ENCODE measurements at places on chromosomes 7 and 10.

GRCh38 chr10:126247446-126247975 is 140.8 kb downstream of the ADAM12 start:
- DNase-seq, result no peak

DNA sequence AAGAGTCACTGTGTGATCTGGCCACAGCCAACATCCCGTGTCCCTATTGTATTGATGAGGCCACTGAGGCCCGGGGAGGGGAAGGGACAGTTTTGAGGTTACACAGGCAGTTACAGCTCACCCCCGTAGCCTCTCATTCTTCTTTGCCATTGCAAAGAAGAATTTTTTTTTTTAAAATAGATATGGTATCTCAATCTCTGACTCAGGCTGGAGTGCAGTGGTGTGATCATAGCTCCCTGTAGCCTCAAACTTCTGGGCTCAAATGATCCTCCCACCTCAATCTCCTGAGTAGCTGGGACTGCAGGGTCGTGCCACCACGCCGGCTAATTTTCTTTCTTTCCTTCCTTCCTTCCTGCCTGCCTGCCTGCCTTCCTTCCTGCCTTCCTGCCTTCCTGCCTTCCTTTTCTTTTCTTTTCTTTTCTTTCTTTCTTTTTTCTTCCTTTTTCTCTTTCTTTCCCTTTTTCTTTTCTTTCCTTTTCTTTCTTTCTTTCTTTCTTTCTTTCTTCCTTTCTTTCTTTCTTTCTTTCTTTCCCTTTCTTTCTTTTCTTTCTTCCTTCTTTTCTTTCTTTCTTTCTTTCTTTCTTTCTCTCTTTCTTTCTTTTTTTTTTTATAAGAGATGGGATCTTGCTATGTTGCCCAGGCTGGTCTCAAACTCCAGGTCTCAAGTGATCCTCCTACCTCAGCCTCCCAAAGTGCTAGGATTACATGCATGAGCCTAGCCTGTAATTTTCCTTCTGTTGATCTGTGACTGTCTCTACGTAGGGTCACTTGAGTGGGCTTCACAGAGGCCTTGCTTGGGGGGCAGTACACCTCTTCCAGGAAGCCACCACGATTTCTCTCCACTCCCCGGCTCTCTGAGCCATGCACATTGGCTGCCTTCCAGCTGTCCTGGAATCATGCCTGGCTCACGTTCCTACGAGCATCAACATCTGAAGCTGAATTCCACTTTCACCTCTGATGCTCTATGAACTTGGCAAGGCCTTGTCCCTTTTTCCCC is 31.3 kb downstream of the TMEM270 start:
- DNase-seq, result no peak

GRCh38 chr10:101817337-101818118 is 716 bp downstream of the OGA start:
- DNase-seq, result no peak

GRCh38 chr7:140060788-140061606 is 1.8 kb downstream of the PARP12 start:
- no peak for DNase-seq

DNA sequence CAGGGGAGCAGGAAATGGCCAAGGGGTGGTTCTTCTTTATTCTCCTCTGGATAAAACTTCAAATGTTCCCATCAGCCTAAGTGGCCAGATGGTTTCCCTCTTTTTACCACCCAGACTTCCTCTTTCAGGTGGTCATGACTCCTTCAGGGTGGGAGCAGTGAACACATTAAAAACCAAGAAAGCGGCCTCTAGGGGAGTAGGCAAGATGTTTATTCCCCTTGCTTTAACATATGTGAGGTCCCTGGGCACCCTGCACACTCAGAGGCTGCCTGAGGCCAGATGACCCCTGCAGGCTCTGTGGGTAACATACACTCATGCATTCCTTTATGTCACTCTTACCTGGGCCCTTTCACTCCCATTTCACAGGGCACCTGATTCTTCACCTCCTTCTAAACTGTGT is 357.4 kb downstream of the ABCA13 start:
- no peak for DNase-seq

DNA sequence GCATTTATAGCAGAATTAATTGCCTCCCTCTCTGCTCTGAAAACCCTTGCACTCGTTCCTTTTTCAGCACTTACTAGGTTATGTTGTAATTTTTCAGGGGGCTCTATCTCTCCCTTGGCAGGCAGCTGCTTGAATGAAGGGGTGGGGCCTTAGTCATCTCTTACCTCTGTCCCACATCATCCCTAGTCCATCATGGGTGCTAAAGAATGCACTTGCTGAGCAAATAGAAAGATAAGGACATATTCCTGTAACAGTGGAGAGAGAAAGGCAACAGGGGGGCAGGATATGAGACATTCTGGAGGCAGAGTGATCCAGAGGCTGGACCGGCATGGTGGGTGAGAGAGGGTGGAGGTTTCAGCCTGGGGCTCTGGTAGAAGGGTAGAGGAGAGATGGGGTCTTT is 60.0 kb downstream of the MINDY4 start:
- DNase-seq, result no peak

DNA sequence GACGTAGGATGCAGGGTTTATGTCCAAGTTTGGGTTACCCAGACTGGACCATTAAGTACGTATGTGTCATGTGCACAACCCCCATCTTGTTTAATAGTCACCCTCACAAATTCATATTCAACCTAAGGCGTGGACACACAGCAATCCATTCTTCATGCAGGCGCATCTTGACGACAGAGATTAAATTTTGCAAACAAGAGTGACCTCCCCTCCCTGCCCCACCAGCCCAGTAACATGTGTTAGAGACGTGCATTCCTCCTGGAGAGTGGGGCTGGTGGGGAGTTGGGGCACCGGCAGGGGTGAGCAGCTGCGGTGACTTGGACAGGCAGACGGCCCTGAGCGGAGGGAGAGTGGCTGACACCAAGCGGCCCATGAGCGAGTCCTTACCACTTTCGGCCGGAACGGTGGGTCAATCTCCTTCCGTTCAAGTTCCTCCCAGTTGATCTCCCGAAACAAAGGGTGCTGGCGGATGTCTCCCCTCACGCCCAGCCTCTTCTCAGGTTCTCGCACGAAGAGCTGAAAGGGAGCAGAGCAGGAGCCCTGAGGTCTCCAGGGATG is 149.6 kb downstream of the PRKCQ start:
- DNase-seq, result no peak

GRCh38 chr7:106122713-106123112 is 10.6 kb upstream of the SYPL1 start:
- DNase-seq, result no peak

DNA sequence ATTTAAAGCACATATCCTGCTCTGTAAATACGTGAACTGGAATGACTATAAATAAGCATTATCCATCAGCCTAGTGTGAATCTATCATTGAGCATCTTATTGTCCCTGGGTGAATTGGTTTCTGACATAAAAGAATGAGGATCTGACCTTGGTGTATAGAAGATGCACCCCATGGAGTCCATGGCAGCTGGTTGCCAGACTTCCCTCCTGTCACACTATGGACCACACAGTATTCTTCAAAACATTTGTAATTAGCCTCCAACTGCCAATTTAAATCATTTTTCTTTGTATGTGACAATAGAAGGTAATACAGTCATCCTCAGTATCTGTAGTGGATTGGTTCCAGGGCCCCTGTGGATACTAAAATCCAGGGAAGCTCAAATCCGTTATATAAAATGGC is 238.1 kb upstream of the ZWINT start:
- no peak for DNase-seq

GRCh38 chr7:146698995-146699610 is 582.5 kb downstream of the CNTNAP2 start:
- DNase-seq, result no peak

DNA sequence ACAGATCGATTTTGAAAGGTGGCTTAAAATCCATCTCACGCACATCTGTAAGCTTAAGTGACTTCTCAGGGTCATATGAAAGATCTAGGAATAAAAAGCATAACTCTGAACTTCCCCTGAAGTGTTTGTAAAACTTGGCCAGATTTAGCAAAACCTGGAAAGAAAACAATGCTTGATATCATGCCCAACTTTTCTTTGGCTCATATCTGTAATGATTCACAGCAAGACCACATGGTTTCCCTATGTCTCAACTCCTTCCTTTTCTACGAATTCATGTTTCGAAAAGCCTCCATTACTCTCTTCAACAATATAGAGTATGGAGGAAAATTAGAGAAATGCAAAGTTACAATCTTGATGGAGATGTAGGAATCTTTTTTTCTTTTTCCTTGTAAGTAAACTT is 20.1 kb upstream of the CABCOCO1 start:
- DNase-seq, result no peak

DNA sequence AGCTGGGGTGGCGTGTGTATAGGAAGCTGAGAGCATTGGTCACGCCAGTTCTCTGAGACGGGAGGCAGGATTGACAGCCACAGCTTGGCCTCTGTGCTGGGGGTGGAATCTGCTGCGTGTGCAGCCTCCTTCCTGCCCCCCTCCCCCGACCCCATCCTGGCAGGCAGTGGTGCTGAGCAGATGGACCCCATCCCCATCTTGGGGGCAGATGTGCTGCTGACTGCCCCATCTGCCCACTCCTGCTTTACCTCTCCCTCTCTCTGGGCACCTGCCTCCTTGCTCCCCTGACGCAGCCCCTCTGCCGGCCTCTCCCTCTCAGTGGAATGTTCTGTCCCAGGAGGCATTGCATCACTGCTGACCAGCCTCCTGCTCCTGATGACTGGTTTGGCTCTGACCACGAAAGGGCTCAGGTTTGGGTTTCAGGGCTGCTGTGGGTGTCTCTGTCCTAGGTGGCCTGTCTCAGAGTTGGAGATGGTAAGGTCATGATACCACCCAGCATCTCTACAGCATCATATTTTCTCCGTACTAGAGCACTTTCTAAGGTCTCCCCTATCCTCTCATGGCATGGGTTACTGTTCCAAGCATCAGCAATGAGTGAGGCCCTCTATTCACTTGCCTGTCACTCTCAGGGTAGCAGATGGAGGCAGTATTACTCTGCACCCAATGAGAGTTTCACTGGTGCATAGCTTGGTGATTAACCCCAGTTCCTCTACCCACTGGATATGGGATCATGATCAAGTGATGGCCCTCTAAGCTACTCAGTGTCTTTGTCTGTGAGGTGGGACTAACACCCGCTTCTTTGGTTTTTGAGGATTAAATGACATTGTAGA is 81.9 kb downstream of the RBM20 start:
- no peak for DNase-seq

DNA sequence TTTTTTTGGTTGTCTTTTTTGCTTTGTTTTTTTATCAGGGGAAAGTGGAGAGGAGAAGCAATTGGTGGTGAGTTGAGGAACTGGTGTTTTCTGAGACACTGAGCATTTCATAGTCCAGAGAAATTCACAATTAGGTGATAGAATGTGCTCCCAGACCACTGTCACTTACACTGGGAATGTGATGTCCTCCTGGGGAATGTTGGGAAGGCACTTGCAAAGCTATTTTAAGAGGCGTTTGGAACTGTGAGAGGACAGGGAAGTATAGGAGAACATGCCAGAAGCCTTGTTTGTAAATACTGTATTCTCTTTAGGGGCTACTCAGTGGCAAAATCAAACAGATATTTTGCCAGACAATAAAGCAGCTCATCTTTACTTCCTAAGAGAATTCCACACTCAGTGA is 16.0 kb downstream of the CHRM2 start:
- no peak for DNase-seq

DNA sequence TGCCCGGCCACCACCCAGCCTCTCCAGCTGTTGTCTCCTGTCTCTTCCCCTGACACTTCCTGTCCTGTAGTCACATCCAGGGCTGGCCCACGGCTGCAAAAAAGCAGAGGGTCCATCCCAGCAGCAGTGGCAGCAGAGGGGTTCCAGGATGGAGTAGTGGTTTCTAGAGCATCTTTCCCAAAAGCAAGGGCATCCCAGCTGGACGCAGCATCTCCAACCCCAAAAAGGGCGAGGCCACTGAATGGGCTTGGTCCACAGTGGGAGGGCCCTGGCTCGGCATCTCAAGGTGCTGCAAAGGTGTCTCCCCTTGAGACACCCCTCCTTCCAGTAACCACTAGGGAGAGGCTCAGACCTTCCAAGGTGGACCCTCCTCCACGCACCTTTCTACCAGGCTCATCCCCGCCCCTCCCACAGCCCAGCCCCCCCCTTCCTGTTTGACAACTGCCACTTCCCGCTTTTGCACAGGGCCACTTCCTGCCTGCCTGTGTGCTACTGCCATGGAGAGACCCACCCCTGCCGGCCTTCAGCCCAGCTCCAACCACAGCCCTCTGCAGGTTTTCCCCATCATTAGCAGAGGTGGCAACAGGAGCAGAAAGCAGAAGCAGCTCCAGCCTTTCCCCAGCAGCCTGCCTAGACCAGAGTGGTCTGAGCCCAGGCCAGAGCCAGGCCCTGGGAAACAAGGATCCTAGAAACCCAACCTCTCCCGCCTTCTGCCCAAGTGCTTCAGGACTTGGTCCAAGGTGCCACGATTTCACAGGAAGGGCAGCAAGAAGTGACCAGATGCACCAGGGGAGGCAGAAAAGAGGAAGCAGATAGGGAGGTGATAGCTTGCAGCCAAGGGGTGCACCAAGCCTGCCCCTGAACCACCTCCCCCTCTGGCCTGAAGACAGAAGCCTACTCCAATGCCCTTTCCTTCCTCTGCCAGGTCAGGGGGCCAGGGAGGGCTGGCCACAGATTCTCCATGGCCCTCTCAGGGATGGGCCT is 8.6 kb downstream of the CAMK2G start:
- peak; percentile 59 for DNase-seq

GRCh38 chr7:51949726-51950644 is 633.4 kb upstream of the COBL start:
- DNase-seq, result no peak

DNA sequence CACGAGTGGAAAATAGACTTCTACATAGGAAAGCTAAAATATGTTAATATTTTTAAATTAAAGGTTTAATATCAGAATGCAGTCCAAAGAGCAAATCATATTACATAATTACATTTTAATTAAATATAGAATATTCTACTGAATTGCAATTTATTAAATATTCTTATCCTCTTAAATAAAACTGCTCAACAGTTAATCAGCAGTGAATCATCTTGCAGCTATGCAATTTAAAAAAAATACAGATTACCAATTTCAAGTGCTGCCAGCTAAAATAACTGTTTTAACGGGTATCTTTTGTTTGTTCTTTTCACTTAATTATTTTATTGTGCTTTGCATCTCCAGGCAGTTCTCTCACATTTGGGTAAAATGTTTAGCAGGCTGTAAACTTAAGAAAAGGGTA is 82.2 kb downstream of the ZNRF2 start:
- DNase-seq, result no peak

- DNase-seq, result no peak
These were observed 31.6 kb downstream of the CCDC3 start for GRCh38 chr10:12969951-12970350.

Measured in activated naive CD8-positive, alpha-beta T cell treated with anti-CD3 and anti-CD28 coated beads, Interleukin-2, amount 10 ng/mL, durations not matched to agents 7 days and 5 days (primary cell).